Testis (tissue), 5 donors: ENCODE measurements at places on chromosomes 12 and 14.

DNA sequence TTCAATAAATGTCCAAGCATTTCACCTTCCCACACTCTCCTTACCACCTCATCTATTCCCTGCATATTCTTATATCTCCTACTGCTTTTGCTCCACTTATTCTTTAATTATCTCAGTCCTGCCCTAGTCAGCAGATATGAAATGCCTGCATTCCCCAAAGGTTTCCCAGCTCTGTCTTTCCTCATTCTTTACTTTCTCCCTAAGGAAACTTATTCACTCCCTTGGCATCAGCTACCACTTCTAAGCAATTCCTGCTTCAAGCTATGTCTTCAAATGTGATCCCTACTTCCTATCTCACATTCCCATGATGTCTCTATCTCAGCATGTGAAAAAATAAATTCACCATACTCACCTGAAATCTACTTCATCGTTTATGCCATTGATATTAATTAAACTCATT is 111.8 kb downstream of the CAPZA3 start:
- DNase-seq = no peak

- no peak for DNase-seq
These were observed 103.3 kb upstream of the BBS10 start for GRCh38 chr12:76451528-76451927.

DNA sequence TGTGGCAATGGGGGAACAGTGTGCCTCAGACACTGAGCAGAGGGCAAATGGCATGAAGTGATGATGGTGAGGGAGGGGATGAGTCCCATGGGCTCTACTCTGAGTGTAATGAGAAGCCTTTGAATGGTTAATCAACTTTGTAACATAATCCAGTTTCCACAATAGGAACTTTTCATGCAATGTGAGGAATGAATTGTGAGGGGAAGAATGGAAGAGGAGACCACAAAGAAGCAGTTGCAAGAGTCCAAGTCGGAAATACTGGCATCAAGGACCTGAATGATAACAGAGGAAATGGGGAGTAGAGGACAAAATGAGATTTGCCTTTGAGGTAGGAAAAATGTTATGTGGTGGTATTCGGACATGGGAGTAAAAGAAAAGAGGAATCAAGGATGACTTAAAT is 476.9 kb upstream of the PRICKLE1 start:
- no peak for DNase-seq

GRCh38 chr14:73800970-73801515 is 50.6 kb upstream of the PTGR2 start:
- DNase-seq = peak; percentile 72

DNA sequence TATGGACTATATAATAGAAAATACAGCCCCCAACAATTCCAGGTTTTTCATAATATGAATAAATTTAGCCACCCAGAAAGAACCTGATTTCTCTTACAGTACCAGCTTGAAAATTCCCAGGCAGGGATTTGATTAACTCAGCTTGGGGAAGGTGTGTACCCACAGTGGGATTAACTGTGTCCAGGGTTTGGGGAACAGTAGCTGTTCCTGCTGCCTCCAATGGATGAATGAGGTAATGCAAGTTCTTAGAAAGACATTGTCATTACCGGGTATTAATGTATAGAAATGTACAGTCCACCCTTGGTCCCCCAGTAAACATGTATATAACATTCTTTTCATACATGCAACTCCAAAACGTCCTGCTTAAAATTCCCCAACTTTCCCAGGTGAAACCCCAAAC is 115.6 kb downstream of the LRIG3 start:
- no peak for DNase-seq

- no peak for DNase-seq
These were observed 43.3 kb upstream of the RASSF3 start for GRCh38 chr12:64566831-64567517.

DNA sequence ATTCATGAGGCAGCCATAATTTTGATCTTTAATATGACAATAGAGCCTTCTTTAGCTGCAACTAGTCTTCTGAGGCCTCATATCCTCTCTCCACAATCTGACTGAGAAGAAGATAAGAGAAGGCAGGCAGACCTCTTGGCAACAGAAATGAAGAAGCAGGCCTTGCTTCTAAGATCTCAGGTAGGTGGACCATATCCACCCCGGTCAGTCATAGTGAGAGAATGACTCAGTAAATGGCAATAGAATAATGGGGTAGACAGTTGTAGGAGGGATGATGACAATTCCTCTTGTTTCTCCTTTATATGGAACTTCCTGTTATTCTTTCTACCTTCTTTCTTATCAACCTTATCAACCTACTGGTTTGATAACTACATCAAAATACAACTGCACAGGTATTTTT is 246.7 kb upstream of the G2E3 start:
- DNase-seq = no peak

DNA sequence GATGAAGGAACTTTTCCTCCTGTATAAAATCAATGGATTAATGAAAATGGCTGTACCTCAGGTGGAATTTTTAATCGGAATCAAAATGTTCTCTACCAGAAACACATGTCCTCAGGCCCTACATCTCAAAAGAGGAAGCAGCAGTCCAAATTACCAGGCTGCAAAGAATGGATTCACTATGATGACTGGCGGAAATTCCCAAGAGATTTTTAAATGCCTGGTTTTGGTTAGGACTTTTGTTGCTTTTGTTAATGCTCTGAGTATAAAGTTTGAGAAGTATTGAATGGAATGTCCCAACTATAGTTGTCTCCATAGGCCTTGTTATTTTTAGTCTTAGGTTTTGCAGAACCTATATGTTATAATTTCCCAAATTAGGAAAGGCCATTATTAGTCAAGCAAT is 11.2 kb upstream of the IFNG start:
- no peak for DNase-seq

DNA sequence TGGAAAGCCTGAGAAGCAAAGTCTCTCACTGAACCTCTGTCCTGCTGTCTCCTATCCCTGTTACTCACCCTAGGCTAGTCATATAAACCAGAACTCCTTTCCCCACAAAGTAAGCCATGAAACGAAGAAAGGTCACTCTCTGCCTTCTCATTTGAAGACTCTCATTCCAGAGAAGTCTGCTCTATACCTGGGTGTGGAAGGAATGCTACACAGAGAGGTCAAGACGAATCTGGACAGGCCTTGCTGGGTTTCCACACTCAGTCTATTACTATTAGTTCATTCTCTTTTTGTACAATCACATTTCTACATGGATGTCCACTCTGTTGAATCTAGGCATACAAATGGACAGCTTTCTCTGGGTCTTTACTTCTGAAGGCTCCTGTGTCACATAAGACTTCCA is 2.4 kb upstream of the AEBP2 start:
- no peak for DNase-seq

GRCh38 chr12:53190108-53190729 is 9.5 kb upstream of the CSAD start:
- peak; percentile 52 for DNase-seq

- no peak for DNase-seq
These were observed 589.8 kb downstream of the KCNH5 start for GRCh38 chr14:62455446-62455845.

DNA sequence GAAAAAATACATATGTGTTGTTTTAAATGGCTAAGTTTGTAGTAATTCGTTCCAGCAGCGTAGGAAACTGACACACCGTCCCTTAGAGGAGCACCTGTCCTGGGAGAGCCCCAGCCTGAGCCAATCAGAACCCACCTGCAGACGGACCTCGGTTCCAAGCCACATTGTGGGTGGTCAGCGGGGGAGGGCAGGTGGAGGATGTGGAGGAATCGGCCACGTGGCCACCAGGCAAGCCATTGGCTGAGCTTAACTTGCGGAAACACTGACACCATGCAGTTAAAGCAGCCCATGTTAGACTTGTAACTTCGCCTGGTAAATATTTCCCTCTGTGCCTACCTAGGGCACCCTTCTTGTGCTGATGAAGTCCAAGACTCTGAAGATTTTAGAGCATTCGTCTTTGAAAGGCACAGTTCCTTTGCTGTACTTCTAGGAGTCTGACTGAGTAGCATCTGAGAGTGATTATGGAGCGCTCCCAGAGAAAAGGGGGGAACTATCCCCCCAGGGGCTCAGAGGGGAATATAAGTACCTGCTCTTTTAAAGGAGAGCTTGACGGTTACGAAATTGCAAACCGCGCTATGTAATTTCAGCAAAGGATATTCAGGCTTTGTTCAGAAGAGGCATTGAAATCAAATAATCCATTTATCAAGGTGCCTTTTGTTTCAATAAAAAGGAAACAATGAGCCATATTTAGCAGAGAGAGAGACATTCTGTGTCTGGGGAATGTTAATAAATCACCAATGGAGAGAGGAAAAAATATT is 135.7 kb downstream of the TMEM132C start:
- no peak for DNase-seq

GRCh38 chr12:510071-510825 is 50.5 kb downstream of the B4GALNT3 start:
- no peak for DNase-seq

- DNase-seq = no peak
These were observed 191.2 kb downstream of the AEBP2 start for GRCh38 chr12:19630536-19630935.

DNA sequence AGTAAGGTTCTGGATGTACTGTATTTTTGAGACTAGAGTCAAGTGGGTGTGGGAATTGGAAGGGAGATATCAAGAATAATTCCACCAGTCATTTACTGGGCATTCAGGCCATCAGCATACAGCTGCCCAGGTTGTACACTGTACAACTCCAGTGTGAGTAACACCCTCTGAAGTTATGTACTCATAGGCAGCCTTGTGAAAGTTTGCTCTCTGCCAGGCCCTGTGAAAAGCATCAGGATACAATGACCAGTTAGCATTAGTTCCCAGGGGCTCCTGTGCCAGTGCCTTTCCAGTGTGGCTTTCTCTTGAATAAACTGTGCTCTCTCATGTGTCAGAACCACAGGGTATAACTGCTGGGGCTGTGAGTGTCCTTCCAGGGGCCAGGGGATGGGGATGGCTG is 89.7 kb downstream of the LGMN start:
- DNase-seq = no peak

GRCh38 chr12:56679883-56680575 is 8.1 kb downstream of the PTGES3 start:
- no peak for DNase-seq

- no peak for DNase-seq
These were observed 18.0 kb downstream of the TRAF3 start for GRCh38 chr14:102795060-102795925.

- DNase-seq = no peak
These were observed 367.3 kb downstream of the DUSP6 start for GRCh38 chr12:88985011-88985410.

GRCh38 chr12:55703288-55703687 is 4.4 kb downstream of the ITGA7 start:
- DNase-seq = no peak

DNA sequence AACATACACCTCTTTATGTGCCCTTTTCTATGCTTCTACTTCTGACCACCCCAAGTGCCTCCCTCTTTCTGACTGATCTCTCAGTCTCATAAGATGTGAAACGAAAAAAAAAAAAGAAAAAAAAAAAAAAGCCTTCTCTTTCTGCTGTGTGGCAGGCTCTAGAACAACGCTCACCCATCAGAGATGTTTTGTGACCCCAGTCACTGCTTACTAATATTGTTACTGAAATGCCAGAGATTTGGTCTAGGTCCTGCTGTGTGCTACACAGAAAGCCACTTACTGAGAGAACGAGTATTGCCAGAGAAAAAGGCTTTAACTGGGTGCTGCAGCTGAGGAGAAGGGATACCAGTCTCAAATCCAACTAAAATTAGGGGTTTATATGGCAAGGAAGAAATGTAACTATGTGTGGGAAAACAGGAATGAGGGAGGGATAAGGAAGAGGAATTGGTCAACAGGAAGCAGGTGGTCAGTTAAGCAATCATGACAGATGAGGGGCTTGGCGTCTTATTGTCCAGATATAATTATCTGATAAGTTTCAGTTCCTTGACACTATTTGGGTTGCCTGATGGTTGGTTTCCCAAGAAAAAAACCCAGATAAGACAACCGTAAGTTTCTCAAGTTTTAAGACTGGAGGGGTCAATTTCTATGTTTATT is 149.0 kb downstream of the NAV3 start:
- no peak for DNase-seq
